Stimulated activated CD8-positive, alpha-beta memory T cell treated with anti-CD3 and anti-CD28 coated beads, Interleukin-4, amount 100 ng/mL, for 1 hour (primary cell): ENCODE measurements at places on chromosomes 13 and 19.

- DNase-seq, result no peak
Measured at GRCh38 chr13:92838786-92839185, 387.8 kb upstream of the GPC6 start.

- no peak for DNase-seq
Measured at GRCh38 chr13:85819513-85819912, 20.3 kb upstream of the SLITRK6 start.

GRCh38 chr13:36341718-36342117, 4.5 kb downstream of the SPART start:
- no peak for DNase-seq

- no peak for DNase-seq
Measured at GRCh38 chr19:5023128-5023571, 54.2 kb downstream of the KDM4B start.

- DNase-seq, result no peak
Measured at GRCh38 chr13:112931028-112931934, 37.7 kb upstream of the MCF2L start.

DNA sequence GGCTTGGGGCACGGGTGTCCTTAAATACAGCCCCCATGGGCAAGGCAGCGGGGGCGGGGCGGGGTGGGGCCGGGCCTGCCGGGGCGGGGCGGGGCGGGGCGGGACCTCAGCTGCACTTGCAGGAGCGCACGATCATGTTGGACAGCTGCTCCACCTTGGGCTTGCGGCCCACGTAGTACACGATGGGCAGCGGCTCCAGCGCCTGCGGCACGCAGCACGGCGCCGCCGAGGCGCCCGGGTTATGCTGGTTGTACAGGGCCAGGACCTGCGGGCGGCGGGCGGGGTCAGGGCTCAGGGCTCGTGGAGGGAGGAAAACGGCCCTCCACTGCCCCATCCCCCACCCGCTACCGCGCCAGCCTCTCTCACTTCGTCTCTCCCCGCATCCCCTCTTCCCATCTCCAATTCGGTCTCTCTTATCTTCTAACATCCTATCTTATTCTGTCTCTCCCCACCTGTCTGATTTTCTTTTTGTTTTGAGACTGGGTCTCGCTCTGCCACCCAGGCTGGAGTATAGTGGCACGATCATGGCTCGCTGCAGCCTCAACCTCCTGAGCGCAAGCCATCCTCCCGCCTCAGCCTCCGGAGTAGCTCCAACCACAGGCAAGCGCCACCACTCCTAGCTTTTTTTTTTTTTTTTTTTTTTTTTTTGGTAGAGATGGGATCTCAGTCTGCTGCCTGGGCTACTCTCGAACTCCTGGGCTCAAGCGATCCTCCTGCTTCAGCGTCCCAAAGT, 21.1 kb downstream of the CCDC97 start:
- DNase-seq, result no peak

- no peak for DNase-seq
Measured at GRCh38 chr13:97058926-97059325, 64.7 kb upstream of the OXGR1 start.

DNA sequence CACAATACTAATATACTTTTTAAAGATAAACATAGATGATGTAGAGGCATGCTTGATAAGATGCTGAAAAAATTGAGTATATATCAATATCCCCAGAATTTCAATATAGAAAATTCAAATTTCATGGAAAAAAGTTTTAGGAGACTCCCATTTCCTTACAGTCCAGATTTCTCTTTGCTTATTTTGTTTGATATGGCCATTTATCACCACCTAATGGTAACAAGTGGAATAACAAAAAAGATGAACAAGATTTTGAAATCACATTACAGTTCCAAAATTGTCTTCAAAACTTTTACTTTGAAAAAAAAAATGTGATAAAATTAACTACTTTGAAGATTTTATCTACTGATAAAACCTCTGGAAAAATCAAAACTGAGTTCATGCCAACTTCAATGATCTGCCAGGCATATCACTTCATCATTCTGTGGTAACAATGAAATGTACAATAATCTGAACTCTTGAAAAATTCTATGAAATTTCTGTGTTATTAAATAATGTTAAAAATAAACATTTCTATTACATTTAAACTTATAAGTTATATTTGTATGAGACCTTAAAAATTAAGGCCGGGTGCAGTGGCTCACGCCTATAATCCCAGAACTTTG, 17.5 kb downstream of the MIPEP start:
- DNase-seq, result no peak

GRCh38 chr13:49517461-49517860, 21.7 kb downstream of the PHF11 start:
- DNase-seq, result no peak

GRCh38 chr13:109162248-109163036, 533.0 kb downstream of the MYO16 start:
- no peak for DNase-seq

GRCh38 chr19:5492635-5493409, 37.6 kb downstream of the ZNRF4 start:
- DNase-seq, result no peak

- DNase-seq, result no peak
Measured at GRCh38 chr13:23723471-23723870, 153.3 kb downstream of the TNFRSF19 start.

DNA sequence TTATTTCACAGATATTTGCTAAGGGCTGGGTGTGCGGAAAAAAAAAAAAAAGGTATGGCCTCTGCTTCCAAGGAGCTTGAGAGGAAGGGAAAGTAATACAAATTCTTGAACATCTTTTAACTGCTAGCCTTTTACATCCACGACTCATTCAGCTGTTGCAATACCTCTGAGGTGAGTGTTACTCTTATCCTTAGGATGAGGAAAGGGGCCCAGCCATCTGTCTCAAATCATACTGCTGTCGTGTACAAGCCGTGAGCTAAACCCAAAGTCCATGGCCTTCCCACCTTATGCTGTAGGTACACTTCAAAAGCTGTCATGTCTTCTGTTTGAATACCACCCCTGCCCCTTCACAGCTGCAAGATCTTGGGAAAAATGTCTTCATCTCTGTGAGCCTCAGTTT, 146.8 kb downstream of the KCNRG start:
- no peak for DNase-seq
